ENCODE measurements at places on chromosomes 12 and 14.

- no peak for DNase-seq
Measured at GRCh38 chr14:33163109-33163508, 224.4 kb downstream of the NPAS3 start.

DNA sequence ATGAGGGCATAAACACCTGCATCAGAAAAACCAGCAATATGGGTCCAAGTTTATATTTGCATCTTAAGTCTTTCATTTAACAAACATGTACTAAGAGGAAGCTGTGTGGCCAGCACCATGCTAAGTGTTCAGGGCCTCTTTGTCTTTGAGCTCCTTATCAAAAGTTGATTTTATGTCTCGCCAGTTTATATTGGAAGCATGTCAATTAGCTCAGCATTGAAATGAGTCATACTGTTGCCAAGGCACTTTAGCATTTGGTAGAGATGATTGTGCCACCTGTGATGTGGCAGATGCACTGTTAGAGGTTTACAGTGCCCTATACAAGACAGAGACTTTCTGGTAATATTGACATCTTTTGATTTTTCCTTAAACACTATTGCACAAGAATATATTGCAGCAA lies 68.5 kb downstream of the BHLHE41 start:
- DNase-seq: no peak

DNA sequence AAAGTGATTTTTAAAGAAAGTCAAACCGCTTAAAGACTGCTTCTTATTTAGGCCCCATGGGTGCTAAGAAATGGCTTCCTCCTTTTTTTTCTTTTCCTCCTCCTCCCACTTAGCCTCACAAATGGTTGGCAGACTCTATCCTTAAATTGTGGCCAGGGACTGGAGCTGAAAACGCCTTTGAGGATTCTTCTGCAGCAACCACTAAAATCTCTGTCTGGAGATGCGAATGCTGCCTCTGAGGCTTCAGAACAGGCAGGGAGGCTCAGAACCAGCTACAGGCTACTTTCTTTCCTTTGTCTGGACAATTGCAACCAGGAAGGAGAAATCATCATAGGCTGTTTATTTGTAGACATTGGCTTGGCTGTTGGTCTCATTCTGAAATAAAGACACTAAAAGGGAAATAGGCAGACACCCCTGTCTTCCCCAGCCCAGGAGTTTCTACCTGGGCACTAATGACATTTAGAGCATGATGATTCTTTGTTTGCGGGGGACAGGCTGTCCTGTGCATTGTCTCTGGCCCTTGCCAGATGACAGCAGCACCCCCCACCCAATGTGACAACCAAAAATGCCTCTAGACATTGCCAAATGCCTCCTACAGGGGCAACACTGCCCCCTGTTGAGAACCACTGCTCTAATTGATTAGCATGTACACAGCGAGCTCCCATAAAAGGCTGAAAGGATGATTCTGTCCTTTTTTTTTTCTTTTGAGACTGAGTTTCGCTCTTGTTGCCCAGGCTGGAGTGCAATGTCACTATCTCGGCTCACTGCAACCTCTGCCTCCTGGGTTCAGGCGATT lies 50.3 kb downstream of the MAP1LC3B2 start:
- DNase-seq: peak; percentile 24

DNA sequence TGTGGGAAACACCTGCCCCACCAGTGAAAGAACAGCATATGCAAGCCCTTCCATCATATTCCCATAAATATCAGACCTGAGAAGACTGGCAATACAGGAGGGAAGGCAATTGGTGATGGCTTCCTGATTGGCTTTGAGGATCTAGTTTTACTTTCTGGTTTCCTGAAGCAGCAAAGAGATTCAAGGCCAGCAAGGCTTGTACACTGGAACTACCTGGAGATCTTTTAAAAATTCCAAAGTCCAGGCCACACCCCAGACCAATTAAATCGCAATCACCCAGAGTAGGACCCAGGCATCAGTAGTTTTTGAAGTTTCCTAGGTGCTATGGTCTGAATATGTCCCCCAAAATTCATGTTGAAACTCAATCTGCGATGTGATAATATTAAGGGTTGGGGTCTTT lies 2.9 kb upstream of the TEP1 start:
- DNase-seq: no peak

DNA sequence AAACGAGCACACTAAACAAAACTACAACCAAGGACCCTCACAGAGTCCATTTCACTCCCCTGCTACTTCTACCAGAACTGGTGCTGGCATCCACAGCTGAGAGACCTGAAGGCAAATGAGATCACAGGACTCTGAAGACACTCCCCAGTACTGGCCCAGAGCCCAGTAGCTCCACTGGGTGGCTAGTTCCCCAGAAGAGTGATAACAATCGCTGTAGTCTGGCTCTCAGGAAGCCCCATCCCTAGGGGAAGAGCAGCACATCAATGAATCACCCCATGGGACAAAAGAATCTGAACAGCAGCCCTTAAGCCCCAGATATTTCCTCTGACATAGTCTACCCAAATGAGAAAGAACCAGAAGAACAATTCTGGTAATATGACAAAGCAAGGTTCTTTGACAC lies 190.7 kb upstream of the BMP4 start:
- DNase-seq: no peak

GRCh38 chr12:88544991-88545980 lies 35.0 kb downstream of the KITLG start:
- no peak for DNase-seq

DNA sequence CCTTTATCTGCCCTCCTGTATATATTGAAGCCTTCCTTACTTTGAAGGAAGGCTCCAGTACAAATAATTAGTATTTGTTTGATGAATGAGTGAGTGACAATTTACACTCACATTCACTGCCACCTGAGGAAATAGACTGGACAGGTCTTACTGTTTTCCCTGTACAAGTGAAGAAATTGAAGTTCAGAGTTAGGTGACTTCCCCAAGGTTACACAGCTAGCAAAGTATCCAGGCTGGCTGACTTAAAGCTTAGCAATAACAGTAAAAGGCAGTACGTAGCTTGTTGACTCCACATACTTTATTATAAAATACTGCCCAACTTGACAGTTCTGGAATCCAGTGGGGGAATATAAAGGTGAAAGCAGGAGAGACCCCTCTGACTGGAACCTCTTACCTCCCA lies 2.6 kb upstream of the KRT18 start:
- no peak for DNase-seq

DNA sequence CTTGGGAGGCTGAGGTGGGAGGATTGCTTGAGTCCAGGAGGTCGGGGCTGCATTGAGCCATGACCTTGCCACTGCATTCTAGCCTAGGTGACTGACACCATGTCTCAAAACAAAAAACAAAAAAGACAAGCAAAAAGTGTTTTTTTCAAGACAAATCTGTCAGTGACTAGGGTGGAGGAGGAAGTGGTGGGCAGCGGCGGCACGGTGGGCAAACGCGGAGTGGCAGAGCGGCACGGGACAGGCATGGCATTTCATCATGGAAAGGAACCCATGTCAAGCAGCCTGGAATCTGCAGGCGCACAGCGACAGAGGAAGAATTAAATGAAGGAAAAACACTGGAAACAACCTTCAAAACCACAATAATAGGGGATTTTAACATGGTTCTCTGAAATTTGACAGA lies 4.0 kb upstream of the BTBD6 start:
- no peak for DNase-seq

- no peak for DNase-seq
Measured at GRCh38 chr14:90093942-90094595, 32.3 kb downstream of the KCNK13 start.

- DNase-seq: no peak
Measured at GRCh38 chr12:97404543-97404942, 58.1 kb upstream of the RMST start.

- DNase-seq: no peak
Measured at GRCh38 chr12:47766502-47767215, 6.4 kb upstream of the SLC48A1 start.

- DNase-seq: no peak
Measured at GRCh38 chr12:69404851-69405565, 45.5 kb downstream of the YEATS4 start.

DNA sequence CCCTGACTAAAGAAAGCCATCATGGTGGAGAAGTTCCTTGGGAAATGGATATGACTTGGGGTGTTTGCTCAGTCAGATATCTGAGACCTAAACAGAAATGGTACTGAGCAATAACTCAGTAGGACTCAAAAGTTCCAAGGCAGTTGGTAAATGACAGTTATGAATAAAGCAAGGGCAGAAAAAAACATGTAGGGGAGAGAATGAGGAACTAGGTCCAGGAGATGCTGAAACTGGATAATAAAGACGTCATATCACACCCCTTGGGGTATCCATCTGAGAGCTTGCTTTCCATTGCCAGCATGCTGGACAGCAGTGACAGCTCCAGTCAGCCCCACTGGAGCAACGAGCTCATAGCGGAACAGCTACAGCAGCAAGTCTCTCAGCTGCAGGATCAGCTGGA lies 37.5 kb downstream of the RPGRIP1 start:
- DNase-seq: no peak

GRCh38 chr12:113860950-113861349 lies 105.2 kb downstream of the RBM19 start:
- no peak for DNase-seq

DNA sequence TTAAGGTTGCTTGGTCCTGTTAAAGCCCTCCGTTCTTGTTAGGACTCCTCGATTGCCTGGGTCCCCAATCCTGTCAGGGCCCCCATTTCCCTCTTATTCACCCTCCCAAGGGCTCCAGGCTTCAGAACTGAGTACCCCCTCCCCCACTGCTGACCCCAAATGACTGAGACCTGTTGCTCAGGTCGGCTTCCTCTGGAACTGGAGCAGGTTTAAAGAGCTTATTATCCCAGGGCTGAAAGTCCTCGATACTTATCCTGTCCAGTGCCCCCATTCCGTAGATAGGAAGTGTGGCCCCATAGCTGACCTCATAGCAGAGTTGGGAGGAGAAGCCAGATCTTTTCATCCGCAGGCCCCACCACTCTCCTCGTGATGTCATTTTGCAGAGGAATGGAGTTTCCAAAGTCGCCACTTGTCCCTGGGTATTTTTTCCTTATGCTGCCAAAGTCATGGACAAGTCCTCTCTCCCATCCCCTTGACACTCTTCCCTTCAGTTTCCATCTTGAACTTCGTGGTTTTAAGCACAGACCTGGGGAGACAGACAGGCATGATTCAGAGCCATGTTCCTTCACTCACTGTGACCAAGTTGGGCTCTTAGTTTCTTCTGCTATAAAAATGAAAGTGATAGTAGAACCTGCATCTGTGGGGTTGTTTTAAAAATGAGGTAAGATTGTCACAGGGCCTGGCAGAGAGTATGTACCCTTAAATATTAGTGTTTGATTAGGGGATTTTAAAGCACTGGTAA lies 1.2 kb downstream of the USP30 start:
- no peak for DNase-seq

GRCh38 chr14:46490238-46490685 lies 161.3 kb downstream of the RPL10L start:
- DNase-seq: no peak

- DNase-seq: no peak
Measured at GRCh38 chr12:96104566-96104965, 69.2 kb upstream of the LTA4H start.

- DNase-seq: no peak
Measured at GRCh38 chr14:54202288-54202687, 194.5 kb upstream of the CDKN3 start.

GRCh38 chr14:23570806-23571483 lies 3.4 kb upstream of the AP1G2 start:
- no peak for DNase-seq

GRCh38 chr14:54211551-54212308 lies 185.1 kb upstream of the CDKN3 start:
- no peak for DNase-seq

- DNase-seq: no peak
Measured at GRCh38 chr12:115260762-115261675, 577.0 kb upstream of the TBX3 start.

- DNase-seq: no peak
Measured at GRCh38 chr12:109346920-109347319, 780 bp upstream of the MYO1H start.

- no peak for DNase-seq
Measured at GRCh38 chr12:111819191-111820158, 22.6 kb upstream of the MAPKAPK5 start.

DNA sequence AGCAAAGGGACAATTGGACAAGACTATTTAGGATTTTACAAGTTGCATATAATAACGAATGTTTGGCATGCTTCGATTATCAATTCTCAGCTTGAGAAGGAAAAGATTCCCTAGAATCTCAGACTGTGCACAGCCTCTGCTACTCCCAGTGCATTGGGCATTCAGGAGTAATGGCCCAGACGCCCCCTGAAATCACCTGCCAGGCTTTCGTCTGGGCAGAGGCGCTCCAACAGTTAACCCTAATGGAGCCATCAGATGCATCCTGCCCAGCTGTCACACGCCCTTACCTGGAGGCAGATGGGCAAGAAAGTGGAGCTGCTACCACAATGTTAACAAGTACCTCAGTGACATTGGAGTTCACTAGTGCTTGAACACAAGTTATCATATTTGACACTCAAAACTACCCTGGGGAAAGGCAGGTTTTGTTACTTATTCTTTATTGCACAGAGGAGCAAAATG lies 927 bp upstream of the LRP6 start:
- no peak for DNase-seq

DNA sequence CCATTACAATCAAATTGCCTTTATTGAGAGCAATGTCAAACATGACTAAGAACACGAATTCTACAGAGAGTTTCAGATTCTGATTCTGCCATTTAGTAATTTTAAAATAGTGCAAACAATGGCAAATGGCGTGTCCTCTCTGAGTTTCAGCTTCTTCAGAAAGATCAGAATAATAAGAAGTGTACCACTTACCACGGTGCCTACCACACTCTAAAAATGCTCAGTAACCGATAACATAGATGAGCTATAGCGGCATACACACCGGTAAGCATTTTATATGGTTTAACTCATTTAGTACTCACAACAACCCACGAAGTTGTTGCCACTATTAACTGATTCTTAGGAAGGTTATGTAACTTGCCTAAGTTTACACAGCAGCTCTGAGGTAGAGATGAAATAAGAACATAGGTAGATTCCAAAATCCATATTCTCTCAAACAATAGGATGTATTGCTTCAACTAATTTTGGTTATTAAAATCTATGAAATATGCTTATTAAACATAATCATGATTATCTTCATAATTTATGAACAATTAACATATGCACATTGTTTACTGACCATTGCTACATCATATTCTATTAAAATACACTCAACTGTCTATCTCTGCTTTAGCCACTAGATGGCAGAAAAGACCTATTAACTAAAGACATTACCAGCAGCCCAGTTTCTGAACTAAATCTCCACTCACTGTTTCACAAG lies 38.3 kb downstream of the SLC6A15 start:
- DNase-seq: no peak

Measured in activated CD8-positive, alpha-beta memory T cell treated with anti-CD3 and anti-CD28 coated beads, Interleukin-2, amount 50 U/mL, for 4 hours (primary cell).